ENCODE measurements at places on chromosomes 11 and 22.

DNA sequence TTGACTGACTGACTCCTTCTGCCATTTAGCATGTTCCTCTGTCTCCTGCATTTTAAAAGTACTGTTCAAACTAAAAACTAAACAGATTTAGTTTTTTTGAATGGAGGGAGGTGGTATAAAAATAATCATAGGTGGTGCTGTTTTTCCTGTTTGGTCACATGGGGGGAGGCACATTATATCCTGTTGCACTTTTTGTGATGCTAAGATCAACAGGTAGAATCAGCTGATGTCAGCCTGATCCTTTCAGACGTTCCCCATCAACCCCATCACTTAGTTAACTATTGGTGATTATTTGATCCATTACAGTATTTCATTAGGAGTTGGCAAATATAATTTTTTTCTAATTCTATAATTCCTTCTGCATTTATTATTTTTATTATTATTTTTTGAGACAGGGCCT lies 5.1 kb upstream of the OSBP2 start:
- no peak for DNase-seq

- no peak for DNase-seq
Observed at GRCh38 chr11:62726156-62726914, 922 bp downstream of the HNRNPUL2 start.

DNA sequence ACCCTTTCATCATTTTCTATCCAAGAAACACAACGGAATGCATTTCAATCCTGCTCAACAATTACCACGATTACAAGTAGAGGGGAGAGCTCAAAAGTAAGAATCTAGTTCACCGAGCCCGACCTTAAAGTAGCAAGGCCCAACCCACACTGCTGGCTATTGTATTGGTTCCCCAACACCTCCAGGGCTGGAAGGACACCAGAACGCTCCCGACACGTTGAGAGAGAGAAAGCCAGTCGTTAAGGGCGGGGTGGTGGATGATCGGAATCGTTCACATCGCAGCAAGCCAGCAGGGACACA lies 690 bp downstream of the CKAP5 start:
- peak; percentile 21 for DNase-seq

DNA sequence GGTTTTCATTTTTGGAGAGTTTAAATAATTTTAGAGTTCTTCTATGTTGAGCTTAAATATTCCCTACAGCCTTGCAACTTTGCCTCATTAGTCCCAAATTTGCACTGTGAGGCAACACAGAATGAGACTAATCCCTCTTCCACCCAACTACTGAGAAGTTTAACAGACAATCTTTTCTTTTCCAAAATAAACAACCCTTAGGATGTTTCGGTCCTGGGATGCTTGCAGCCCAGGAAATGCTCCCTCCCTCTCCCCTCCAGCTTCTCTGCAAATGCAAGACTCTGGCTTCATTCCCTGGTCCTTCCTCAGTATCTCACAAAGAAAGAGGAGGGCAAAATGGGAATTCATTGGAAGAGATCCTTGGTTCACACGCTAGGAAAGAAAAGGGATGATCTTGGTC lies 222.5 kb downstream of the ST3GAL4 start:
- DNase-seq = no peak

DNA sequence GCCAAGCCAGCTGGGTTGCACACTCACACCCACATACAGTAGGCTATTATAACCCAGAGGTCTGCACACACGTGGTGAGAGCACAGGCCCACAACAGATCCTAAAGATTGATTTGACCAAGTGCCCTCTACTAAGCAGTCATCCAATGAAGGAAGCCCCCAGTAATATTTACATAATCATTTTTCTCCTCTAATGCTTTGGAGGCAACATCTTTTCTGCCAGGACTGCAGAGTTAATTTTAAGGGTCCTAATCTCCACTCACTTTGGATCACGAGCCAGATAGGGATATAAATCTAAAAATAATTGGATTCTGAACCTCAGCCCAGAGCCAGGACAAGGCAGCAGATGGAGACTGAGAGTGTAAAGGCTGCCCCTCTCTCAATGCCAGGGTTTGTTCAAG lies 49.1 kb upstream of the MTNR1B start:
- no peak for DNase-seq

- DNase-seq = no peak
Observed at GRCh38 chr11:2741006-2741376, 41.2 kb upstream of the KCNQ1OT1 start.

GRCh38 chr22:20586403-20586745 lies 79.0 kb downstream of the MED15 start:
- DNase-seq = no peak

GRCh38 chr22:19213001-19213400 lies 34.5 kb upstream of the SLC25A1 start:
- DNase-seq = no peak

GRCh38 chr11:69003301-69003865 lies 9.7 kb downstream of the MRGPRF start:
- DNase-seq = no peak

- no peak for DNase-seq
Observed at GRCh38 chr11:36156817-36157519, 132.3 kb downstream of the COMMD9 start.

- no peak for DNase-seq
Observed at GRCh38 chr11:117176186-117176585, 2.4 kb upstream of the SIDT2 start.

- no peak for DNase-seq
Observed at GRCh38 chr11:19696073-19696472, 16.6 kb upstream of the NAV2 start.

GRCh38 chr11:134659882-134660281 lies 247.8 kb upstream of the B3GAT1 start:
- no peak for DNase-seq

DNA sequence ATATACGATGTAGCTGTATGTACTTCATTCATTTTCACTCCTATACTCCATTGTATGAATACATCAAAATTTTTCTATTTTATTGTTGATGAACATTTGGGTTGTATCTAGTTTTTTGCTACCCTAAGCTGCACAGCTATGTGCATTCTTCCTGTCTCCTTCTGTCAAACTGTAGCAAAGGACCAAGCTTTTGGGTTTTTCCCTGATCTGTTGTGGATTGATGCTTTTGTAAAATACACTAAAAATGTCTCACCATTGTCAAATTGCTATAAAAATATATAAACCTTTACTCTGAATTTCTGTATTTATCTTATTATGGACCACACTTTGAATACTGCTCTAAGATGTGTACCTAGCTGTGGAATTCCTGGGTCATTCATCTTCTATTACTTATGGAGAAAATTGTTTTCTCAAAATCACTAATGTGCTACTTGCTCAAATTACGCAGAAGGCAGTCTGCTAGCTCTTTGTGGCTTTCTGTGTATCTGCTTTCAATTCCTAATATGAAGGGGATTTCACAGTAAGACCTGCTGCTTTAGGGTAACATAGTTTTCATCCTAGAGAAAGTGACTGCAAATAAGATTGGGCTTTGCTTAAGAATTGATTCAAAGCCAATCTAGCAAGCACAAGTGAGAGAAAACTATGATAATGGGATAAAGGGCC lies 123.4 kb downstream of the CYP2R1 start:
- DNase-seq = no peak

DNA sequence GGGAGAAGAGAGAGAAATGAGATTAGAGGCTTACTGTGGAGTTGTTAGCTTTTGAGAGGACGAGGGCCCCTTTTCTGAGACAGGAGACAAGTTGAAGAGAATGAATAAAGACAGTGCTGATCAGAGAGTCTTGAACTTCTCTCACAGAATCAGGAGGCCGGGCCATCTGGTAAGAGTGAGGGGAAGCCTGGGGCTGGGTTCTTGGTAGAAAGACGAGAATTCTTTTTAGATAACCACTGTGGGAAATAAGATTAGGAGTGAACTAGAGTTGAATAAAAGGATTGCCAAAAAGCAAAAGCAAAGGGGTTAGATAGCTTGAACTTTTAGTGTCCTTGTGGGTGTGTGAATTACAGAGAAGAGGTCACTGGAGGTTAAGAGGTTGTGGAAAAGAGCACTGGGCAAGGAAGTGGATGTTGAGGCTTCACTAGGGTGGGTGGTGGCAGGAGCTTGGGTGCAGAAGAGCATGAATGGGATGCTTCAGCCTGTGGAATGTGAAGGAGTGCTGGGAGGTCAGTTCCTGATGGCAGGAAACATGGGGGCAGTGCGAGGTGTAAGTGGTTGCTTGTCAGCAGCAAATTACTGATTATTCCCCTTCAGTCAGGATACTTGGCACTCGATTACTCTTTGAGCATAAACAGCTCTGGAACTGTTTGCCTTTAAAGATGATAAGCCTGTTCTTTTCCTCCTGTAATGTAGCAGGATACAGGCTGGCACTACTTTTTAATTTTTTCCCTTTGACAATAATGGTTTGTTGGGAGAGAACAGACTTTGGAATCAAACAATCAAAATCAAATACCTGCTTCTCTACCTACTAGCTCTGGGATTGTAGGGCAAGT lies 98.3 kb downstream of the ARHGAP42 start:
- no peak for DNase-seq

- peak; percentile 33 for DNase-seq
Observed at GRCh38 chr22:20494978-20495860, at the start of gene KLHL22. KLHL22 (minus strand) TSS chr22:20495795; CDS start chr22:20489211, 6,584 bp downstream.

DNA sequence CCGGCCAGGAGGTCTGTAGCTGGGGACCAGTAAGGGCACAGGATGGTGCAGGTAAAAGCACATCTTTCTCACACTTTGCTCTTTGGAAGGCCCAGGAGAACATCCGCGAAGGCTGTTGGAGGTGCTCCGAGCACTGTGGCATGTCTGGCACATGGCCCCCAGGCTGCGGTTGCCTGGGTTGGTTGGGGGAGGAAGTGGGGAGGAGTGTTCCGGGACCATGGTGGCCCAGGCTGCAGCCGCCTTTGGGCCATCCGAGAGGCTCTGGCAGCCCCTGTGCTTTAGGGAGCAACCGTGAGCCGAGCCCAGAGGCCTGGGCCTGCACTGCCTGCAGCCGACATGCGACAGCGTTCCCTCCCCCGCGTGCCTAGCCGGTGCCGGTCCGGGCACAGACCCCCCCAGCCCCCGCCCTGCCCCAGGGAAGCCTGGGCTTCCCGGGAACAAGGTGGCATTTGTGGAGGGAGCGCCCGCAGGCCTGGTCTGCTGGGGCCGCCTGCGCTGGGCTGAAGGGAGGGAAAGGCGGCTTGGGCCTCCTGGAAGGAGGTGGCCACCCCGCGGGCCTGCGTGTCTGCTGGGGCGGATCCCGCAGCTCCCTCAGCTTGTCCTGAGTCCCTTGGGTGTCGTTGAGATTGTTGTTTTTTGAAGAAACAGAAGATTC lies 57.9 kb downstream of the GRAMD4 start:
- no peak for DNase-seq

DNA sequence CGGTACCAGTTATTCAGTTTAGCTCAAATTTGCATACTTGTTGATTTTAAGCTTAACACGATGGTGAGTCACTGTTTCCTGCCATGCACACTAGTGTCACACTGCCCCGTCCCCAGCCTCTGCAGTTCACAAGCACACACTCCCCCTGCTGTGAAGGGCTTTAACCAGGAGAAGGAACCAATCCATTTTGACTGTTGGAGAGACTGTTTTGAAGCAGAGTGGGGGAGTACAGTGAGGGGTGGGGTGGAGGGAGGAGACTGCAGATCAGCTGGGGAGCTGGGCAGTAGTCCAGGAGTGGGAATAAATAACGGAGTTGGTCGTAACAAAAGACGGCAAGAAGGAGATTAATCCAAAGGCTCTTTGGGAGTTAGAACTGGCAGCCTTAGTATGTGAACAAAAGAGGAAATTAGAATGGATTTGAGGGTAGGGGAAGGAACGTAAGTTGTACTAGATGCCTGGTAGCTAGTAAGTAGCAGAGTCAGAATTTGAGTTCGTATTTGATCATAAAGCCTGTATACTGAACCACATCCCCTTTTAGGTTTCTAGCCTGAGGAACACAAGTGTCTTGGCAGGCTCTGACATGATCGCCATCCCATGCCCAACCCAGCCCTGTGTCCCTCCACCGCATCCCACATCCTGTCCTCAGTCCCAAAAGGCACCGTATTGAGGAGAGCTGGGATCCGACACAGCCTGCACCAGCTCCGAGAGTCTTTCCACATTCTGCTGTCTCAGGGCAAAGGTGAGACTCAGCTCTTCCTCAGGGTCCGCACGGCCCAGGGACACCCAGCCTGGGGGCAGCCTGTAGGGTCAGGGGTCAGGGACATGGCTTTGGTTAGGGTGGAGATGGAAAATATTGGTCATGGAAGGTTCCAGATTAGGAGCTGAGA lies 862 bp downstream of the TPP1 start:
- peak; percentile 95 for DNase-seq

DNA sequence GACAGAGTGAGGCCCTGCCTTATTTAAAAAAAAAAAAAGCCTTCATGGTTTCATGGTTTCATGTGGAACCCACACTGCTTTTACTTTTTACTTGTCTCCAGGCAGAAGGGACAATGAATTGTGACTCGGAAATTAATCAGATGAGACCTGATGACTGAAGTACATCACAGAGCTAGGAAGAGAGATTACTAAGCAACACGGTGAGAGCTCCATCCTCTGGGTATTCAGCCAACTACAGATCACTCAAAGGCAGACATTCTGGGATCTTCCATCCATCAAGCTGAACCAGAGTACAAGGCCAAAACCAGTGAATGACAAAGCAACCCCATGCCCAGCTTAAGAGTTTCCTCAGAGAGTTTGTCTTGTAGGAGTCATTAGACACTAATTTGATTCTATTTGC lies 433.2 kb downstream of the SOX6 start:
- DNase-seq = peak; percentile 13

GRCh38 chr11:121063728-121064127 lies 37.3 kb upstream of the TECTA start:
- DNase-seq = peak; percentile 25

GRCh38 chr11:11505190-11505589 lies 116.6 kb downstream of the GALNT18 start:
- DNase-seq = no peak

GRCh38 chr22:47169801-47170140 lies 407.3 kb downstream of the TBC1D22A start:
- DNase-seq = no peak

DNA sequence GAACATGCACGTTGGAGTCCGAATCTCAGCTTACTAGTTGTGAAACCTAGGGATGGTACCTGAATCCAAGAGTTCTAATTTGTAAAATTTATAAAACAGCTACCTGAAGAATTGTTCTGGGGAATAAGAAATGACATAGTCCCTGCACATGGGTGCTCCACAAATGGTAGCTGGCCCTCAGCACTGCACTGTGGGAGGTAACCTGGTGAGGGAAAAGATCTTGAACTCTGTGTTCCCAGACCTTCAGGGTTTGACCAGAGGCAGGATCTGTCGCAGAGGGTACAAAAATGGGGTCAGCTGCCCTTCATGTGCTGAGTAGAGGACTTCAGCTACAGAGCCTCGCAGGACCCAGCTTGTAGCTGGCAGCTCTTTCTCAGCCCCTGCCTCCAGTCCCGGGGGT lies 73.5 kb downstream of the USP35 start:
- DNase-seq = no peak

DNA sequence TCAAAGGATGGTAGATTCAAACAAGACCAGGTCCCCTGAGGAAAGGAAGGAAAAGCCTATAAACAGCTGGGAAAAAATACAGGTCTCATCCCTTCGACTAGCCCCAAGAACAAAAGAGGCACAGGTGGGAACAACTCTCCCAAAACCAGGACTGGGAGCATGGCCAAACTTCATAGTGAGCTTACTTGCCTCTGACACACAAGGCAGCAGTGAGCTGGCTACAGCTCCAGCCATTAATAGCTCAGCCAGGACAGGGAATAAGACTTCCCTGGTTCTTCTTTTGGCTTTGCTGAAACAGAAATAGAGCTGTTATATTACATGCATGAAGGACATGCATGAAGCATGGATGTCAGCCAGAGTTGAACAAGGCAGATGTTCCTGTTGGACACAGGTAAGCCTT lies at the start of gene OR10A2:
TSS of gene OR10A2 (plus strand) at position 97 of the 400 bp plus-strand sequence. CDS start 6,698 bp downstream, outside the sequence.
- peak; percentile 12 for DNase-seq

- DNase-seq = no peak
Observed at GRCh38 chr11:72657411-72658100, 16.7 kb downstream of the PDE2A start.
